ENCODE measurements at places on chromosomes 16 and 17. TPM values are rescaled to one million over a fixed set of nuclear protein-coding genes. Genes with fewer than 3 reads are reported as not detected.

DNA sequence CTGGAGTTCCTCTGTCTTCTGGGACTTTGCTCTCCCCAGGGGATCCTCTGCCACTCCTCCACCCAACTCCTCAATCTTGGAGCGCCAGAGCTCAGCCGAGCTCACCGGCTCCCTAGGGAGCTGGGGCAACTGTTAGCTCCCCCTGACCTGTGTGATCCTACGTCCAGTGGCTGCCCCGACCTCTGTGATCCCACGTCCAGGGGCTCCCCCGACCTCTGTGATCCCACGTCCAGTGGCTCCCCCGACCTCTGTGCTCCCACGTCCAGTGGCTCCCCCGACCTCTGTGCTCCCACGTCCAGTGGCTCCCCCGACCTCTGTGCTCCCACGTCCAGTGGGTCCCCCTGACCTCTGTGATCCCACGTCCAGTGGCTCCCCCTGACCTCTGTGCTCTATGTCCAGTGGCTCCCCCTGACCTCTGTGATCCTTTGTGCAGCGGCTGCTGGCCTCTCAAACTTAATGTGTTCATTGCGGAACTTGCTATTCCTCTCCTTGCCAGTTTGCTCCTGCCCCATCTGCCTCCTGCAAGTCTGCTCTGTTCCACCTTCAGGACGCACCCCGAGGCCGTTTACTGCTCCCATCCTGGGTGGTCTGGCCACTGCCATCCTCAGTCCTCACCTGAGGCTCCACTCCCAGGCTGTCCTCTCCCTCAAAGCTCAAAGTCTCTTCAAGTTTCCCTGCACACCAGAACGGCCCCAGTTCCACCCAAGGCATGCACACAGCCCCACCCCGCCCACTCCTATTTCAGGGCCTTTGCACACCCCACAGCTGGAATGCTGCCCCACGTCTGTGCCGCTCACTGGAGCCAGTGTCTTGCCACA, 2.8 kb downstream of the VPS9D1 start:
- DNase-seq: no peak

DNA sequence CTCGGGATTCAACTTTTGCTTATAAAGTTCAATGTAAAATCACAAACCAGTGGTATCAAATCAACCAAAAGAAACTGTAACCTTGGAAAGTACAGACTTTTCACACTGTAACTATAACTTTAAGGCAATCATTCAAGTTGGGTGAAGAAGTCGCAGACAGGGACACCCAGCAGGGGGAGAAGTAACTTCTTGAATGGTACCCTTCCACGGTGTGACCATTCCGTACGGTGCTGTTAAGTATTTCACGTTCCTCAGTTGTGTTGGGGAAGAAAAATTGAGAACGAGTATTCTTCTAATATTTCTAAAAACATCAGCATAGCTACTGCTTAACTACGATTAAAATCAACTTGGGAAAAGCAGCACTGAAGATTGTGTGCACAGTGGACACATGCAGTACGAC, 55.8 kb downstream of the MYH10 start:
- no peak for DNase-seq

GRCh38 chr16:20847550-20847949, 41.2 kb downstream of the REXO5 start:
- DNase-seq: no peak

Gene CISD3
- 9.4 TPM for polyA plus RNA-seq

Gene MT4
- polyA plus RNA-seq: not detected

Gene CCDC200
- 0.11 TPM for polyA plus RNA-seq

Gene MAFG
- 25.5 TPM for polyA plus RNA-seq

Gene C1QL1
- 16.5 TPM for polyA plus RNA-seq
